Activated T-cell treated with anti-CD3 and anti-CD28 coated beads for 24 hours (primary cell): ENCODE measurements at places on chromosomes 16 and 17.
A peak's percentile ranks its signal among the peaks of the same experiment; 100 is the strongest.

- no peak for DNase-seq
Observed at GRCh38 chr17:79205688-79206205, 131.1 kb downstream of the ENGASE start.

GRCh38 chr17:4074831-4075495 lies 67.9 kb downstream of the ZZEF1 start:
- DNase-seq = no peak

DNA sequence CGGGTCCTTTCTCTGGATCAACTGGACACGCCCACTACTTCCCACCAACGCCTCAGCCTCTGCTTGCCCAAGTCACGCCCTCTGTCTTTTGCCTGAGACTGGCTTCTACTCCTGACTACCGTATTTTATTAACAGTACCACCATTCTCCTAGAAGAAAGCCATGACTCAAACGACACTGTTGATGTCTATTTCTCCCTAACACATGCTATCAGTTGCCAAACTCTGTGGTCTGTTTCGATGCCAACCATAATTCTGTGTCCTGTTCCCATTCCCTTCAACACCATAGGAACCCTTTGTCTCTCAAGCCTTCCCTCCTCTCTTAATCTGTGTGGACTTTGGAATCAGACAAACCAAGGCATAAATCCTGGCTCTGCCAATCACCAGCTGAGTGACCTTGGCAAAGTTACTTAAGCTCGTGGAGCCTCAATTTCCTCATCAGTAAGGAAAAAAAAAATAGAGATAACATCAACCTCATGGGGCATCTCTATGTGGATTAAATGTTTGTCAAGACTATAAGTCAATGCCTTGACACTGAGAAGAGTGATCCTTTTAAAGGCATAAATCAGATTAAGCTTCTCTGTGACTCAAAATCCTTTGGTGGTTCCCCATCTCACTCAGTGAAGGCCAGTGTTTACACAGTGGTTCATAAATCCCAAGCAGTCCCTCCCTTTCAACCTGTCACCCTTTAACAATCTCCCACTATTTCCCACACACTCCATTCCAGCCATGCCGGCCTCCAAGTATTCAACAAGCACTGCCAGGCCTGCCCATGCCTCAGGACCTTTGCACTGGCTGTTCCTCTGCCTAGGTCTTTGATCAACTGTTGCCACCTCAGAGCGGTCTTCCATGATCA lies 45.6 kb downstream of the ERN1 start:
- DNase-seq = no peak

DNA sequence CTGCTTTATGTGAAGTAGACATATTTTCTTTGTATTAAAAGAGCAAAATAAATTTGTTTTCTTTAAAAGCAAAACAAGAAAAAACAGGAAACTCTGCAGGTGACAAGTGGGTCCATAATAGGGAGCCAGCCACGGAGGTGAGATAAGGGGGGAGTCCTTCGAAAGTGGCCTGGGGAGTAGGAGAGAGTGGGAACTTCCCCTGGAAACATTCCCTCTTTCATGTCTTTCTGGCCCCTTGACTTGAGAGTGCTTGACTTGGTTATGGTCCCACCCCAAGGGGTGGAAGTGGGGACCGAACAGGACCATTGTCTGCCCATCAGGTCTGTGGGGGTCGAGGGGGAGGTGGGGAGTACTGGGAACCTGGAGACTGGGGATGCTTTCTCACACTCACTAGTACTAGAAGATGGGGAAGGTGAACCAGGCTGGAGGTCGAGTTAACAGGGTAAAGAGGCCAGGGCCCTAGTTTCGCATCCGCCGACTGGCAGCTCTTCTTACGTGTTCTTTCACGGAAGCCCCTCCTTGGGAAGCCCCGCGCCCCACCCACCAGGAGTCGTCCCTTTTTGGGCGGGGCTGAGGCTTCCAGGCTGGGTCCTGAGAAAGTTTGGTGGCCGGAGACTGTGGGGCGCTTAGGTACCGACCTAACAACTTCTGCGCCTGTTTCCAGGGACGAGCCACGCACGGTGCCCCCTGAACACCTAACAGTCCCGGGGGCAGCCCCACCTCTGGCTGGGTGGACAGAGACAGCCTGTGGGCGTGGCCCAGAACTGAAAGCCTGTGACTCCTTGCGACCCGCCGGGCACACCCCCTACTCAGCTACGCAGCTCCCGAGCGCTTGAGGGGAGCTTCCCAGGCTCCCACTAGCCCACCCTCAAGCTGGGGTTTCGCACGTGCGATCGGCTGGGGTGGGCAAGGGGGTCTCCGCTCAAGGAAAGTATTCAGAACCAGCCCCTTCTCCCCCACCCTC lies 790 bp downstream of the TRADD start:
- peak; percentile 60 for DNase-seq

DNA sequence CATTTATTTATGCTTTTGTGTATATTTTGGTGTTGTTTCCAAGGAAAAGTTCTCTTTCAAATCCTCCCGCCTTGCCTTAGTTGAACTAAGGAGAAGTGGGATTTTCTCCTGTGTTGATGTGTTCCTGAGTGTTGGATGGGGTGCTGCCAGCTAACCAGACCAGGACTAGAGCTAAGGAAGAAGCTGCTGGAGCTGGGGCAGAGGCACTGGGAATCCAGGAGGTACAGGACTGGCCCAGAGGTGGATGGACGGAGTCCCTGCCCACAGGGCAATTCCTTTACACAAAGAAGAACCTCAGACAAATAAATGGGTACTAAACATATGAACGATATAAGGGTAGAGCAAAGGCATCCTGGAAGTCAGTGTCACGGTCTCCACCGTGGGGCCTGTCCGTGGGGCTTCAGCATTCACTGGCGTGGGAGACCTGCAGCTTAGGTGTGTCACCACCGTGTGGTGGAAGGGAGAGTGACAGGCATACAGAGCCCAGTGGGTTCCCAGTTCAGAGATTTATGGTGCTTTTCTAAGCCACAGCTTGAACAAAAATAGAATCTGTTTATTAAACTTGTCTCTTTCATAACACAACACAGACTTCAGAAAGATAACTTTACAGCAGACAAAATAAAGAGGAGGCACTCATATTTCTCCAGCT lies 270.7 kb downstream of the NTN1 start:
- no peak for DNase-seq

DNA sequence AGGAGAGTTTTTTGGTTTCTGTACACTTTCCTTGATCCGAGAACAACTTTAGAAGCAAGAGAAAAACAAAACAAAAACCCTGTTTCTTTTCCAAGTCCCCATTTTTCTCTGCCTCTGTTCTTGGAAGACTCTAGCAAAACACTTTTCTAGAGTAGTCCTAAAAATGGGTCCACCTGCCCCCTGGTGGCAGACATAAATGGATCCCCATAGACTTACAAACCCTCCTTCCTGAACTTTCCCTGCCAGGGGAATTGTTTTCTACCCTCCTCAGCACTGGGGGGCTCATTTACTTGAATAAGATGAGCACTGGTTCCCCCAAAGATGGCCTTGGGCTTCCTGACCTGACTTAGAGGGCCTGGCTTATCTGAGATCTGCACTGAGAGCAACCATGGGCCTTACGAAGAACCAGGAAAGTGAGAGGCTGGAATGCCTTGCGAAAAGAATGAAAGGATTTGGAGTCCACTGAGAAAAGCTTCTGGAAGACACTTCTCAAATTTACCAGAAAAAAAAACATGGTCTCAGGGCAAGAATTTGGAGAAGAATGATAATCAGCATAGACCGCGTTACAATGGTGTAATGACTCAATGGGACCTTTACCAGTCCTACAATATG lies 48.0 kb upstream of the CDYL2 start:
- DNase-seq = no peak

DNA sequence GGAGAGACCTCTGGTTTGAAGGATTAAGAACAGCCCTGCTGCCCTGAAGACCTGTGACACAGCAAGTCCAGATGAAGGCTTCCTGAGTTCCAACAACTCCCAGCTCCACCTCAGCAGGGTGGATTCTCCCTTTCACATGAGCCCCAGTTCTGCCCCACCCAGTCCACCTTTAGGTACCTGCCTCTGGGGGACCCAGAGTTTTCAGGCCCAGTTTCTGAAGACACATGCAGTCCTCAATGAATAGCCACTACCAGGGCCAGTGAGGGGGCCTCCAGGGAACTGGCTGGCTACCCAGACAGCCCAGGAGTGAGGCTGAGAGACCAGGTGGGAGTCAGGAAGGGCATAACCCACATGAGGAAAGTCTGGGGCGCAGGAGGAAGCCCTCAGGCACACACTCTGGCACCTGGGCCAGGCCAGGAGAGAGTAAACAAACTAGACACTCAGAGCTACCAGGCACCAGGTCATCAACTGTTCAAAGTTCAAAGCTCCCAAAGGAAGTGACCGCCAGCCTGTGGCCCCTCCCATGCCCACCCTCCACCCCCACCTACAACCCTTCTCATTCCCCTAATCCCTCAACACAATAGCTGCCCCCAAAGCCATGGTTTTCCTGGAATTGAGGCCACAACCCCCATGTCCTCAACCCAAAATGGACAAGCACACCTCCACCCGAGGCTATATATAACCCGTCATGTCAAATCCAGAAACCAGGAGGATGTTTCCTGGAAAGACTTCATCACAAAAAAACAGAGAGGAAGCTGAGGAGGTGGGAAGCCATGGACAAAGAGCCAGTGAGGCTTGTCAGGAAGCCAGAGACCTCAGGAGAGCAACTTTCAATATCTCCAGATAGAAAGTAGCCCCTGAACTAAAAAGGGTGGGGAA lies 2.1 kb downstream of the MYO18A start:
- no peak for DNase-seq

GRCh38 chr16:72394526-72394925 lies 222.6 kb upstream of the PMFBP1 start:
- DNase-seq = no peak

DNA sequence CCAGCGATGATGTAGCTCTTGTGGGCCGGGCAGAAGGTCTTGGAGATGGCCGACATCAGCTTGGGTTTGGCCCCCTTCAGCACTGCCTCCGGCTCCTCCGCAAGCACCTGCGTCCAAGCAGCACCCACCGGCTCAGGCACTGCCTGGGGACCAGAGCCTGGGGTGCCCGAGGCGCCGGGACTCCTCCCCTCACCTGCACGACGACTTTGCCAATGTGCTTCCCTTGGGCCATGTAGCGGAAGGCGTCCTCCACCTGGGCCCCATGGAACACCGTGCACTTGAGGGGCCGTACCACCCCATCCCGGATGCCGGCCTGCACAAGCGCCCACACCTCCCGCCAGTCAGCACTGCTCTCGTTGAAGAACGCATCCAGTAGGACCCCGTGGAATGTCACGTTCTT lies 15.0 kb downstream of the FASN start:
- no peak for DNase-seq

- no peak for DNase-seq
Observed at GRCh38 chr17:19016881-19017280, 12.3 kb upstream of the FAM83G start.

DNA sequence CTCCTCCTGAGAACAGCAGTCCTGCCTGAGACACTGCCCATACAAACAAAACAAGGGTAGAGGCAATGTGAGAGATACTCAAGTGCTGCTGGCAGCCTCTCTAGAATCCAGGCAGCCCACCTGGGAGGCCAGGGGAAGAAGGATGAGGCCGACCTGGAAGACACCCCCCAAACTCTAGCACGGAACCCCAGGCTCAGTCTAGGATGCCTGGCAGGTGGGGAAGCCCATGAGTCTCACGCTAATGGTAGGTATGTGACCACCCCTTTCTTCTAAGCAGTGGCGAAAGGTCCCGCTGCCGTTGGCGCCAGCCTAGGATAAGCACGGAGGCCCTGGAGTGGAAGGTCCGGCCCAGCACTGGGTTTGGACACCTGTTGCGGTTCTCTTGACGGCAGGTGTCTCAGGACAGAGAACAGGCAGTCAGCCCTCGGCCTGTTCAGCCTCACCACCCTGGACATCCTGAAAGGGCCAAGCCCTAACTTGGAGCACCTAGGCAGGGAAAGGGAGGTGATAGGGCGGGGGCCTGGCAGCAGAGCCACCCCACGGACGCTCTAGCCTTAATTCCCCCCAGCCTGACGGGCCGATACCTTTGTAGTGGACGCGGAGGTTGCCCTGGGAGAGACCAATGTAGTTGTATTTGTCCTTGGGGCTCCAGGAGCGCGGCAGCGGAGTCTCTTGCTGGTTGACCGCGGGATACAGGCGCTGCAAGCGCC lies 487 bp downstream of the RANBP10 start:
- DNase-seq = no peak

GRCh38 chr16:66886321-66886720 lies 6.0 kb downstream of the PDP2 start:
- DNase-seq = no peak

DNA sequence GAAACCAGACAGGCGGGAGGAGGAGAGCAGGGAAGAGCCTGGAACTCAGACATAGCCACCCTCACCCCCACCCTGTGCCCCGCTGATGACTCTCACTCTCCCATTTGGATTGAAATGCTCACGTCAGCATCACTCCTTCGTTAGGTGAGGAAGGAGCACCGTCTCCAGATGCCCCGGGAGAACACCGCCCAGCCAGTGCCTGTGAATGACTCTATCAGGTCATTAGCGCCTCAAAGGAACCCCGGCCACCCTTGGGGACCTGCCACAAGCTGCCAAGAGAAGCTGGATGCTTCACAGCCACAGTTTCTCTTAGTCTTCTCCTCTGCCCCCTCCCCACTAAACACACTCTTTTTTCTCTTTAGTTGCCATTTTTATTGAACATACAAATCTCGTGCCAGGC lies 66.0 kb downstream of the CACNG3 start:
- no peak for DNase-seq

GRCh38 chr16:57758331-57759117 lies 23.0 kb downstream of the KATNB1 start:
- no peak for DNase-seq

GRCh38 chr16:72921620-72922019 lies 126.3 kb downstream of the ZFHX3 start:
- DNase-seq = no peak

- DNase-seq = no peak
Observed at GRCh38 chr16:11249233-11250061, 6.6 kb downstream of the SOCS1 start.

DNA sequence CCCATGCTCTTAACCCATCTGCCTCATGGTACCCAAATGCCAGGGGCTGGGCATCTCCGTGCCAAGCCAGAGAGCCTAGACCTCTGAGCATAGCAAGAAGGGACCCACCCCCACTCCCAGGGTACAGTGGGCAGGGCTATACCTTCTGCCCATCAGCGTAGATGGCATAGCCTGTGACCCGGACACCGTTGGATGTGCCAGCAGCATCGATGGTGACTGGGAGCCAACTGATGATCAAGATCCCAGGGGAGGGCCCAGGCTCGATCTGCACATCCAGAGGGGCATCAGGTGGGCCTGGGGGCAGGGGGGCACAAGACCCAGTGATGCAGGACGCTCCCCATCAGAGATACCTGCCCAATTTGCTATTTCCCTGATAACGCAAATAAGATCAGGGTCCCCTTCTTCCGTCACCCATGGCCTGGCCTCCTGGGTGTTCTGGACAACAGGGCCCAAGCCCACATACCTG lies 17.1 kb downstream of the TSPOAP1 start:
- no peak for DNase-seq

GRCh38 chr16:49855280-49855821 lies 561 bp downstream of the ZNF423 start:
- no peak for DNase-seq
